ENCODE measurements at places on chromosomes 7 and 10.

DNA sequence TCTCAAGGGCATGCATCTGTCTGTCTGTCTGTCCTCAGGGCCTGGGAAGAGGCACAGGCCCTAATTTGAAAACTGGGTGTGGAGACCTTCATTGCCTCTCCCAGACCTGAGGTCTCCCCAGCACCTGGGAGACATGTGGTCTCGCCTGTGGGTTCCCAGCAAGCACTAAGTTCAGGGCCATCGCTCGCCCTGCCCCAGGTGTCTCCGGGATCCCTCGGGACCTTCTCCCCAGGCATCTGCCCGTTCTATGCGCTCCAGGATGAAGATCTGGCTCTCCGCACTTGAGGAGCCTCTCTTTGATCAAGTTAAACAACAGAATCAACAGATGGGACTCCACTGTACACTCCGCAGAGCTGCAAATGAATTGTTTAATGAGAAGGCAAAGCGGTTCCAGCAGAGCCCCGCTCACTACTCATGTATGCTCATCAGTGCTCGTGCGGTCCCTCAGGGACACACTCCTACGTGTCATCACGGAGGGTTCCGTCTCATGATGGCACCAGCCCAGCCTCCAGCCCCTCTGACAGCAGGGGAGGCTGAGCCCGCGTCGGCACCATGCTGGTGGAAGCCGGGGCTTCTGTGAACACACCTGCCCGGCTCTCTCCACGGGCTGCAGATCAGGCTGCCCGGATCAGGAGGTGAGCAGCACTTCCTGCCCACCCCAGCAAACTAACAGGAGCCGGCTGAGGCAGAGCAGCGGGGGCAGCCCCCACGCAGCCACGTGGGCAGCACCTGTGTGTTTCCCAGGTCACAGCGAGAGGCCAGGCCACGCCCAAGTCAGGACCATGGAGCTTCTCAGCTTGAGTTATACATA is 132.8 kb downstream of the TCERG1L start:
- H3K4me1 ChIP-seq, result no peaks in the 10 kb centered on the region
- no peak overlapping the region for H3K27ac ChIP-seq
- no peak overlapping the region for H3K4me3 ChIP-seq
- H3K36me3 ChIP-seq, result no peaks in the 10 kb centered on the region
- no peaks in the 10 kb centered on the region for H3K27me3 ChIP-seq

- H3K4me3 ChIP-seq, result no peak overlapping the region
- no peaks in the 10 kb centered on the region for H3K27me3 ChIP-seq
- H3K36me3 ChIP-seq, result no peaks in the 10 kb centered on the region
- H3K4me1 ChIP-seq, result no peaks in the 10 kb centered on the region
- DNase-seq, result no peak
- no peak overlapping the region for H3K27ac ChIP-seq
Observed at GRCh38 chr7:94643771-94644545, 12.0 kb downstream of the SGCE start.

- no peak for DNase-seq
- H3K27me3 ChIP-seq, result no peaks in the 10 kb centered on the region
- H3K27ac ChIP-seq, result no peak overlapping the region
Observed at GRCh38 chr10:23613900-23614299, 175.0 kb downstream of the OTUD1 start.

GRCh38 chr7:115417662-115418061 is 495.8 kb downstream of the MDFIC start:
- no peaks in the 10 kb centered on the region for H3K36me3 ChIP-seq
- DNase-seq, result no peak
- H3K27ac ChIP-seq, result no peak overlapping the region
- H3K27me3 ChIP-seq, result no peaks in the 10 kb centered on the region
- H3K4me3 ChIP-seq, result no peak overlapping the region

DNA sequence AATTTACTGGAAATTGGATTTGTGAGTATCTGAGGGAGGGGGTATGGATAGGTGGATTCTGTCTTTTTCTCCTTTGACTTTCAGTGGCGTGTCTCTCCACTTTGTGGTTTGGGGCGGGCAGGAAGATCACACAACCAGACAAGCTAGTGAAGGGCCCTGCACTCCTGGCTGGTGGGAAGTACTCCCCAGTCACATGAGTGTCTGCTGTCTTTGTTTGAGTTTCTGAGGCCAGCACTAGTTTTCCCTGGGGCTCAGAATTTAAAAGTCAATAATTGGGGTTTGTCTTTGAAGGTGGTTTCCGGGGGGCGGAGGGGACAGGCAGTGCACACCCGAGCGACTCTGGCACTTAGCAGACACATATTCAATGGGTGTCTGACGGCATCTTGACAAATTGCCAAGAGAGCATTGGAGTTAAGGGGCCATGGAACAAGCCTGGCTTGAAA is 120.1 kb downstream of the WDFY4 start:
- H3K4me3 ChIP-seq, result no peak overlapping the region
- DNase-seq, result peak; percentile 67
- H3K27me3 ChIP-seq, result no peaks in the 10 kb centered on the region
- no peak overlapping the region for H3K27ac ChIP-seq
- H3K4me1 ChIP-seq, result peaks cover 41% of the 10 kb centered on the region
